ENCODE measurements at places on chromosomes 6 and 20.

DNA sequence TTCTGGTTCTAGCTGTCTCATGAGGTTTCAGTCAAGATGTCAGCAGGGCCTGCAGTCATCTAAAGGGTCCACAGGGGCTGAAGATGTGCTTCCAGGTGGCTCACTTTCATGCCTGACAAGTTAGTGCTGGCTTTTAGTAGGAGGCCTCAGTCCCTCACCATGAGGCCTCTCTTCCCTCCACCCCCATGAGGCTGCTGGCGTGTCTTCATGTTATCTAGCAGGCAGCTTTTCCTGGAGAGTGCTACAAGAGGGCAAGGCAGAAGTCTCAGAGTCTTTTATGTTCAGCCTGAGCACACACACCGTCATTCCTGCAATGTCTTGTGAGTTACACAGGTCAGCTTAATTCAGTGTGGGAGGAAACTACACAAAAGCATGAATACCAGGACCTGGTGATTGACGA is 769.9 kb downstream of the HDGFL1 start:
- no peak for DNase-seq

- no peak for DNase-seq
Observed at GRCh38 chr20:63061051-63061770, 54.4 kb upstream of the BHLHE23 start.

- no peak for DNase-seq
Observed at GRCh38 chr20:3433744-3434143, 26.3 kb upstream of the DNAAF9 start.

GRCh38 chr6:129059650-129060049 is 176.7 kb downstream of the LAMA2 start:
- no peak for DNase-seq

DNA sequence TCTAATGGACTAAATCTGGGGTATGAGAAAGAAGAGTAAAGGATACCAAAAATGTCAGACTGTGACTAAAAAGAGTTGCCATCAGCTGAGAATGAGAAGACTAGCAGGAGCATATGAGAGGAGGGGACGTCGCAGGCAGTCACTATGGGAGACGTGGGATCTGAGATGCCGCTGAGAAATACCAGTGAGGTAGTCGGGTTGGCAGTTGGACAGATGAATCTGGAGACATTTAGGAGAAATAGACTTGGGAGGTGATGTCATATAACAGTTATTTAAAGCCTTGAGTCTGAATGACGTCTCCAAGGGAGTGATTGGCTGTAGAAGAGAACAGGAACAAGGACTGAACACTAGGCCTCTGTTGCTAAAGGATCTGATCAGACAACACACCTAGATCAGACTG is 51.5 kb upstream of the TRIM26 start:
- DNase-seq = no peak

- no peak for DNase-seq
Observed at GRCh38 chr20:9935285-9935684, 96.4 kb upstream of the PAK5 start.

GRCh38 chr6:31826793-31827285 is 699 bp upstream of the HSPA1B start:
- no peak for DNase-seq

GRCh38 chr6:15076565-15076964 is 169.3 kb upstream of the JARID2 start:
- no peak for DNase-seq

DNA sequence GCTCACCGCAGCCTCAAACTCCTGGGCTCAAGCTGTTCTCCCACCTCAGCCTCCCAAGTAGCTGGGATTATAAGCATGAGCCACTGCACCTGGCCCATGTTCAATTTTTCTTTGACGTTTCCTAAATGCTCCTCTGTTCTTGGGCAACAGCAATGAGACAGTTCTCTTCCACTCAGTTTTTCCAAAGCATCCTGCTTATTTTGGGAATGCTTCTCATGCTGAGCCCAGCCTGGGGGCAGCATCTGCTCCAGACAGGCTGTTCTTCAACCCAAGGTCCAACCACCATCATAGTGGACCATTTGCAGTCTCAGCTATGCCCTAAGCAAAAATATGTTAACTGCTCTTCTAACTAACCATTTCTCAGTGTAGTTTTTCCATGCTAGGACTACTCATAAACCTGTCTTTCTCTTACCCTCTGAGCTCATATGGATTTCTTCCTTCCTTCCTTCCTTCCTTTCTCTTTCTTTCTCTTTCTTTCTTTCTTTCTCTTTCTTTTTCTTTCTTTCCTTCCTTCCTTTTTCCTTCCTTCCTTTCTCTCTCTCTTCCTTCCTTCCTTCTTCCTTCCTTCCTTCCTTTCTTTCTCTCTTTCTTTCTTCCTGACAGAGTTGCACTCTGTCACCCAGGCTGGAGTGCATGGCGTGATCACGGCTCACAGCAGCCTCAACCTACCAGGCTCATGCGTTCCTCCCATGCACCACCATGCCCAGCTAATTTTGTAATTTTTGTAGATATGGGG is 48.4 kb downstream of the GCNT2 start:
- DNase-seq = no peak

- DNase-seq = no peak
Observed at GRCh38 chr6:105851113-105851580, 235.0 kb upstream of the PRDM1 start.

- DNase-seq = no peak
Observed at GRCh38 chr20:4997222-4997621, 4.1 kb downstream of the SLC23A2 start.

GRCh38 chr6:139173172-139173571 is 38.3 kb downstream of the HECA start:
- no peak for DNase-seq

GRCh38 chr20:58042591-58042990 is 185.9 kb downstream of the ANKRD60 start:
- no peak for DNase-seq

GRCh38 chr6:145036236-145036635 is 699.1 kb downstream of the EPM2A start:
- DNase-seq = no peak

GRCh38 chr6:6851059-6851948 is 256.5 kb upstream of the RREB1 start:
- DNase-seq = peak; percentile 5

GRCh38 chr20:2416541-2417212 is 36.0 kb downstream of the TGM6 start:
- DNase-seq = no peak

DNA sequence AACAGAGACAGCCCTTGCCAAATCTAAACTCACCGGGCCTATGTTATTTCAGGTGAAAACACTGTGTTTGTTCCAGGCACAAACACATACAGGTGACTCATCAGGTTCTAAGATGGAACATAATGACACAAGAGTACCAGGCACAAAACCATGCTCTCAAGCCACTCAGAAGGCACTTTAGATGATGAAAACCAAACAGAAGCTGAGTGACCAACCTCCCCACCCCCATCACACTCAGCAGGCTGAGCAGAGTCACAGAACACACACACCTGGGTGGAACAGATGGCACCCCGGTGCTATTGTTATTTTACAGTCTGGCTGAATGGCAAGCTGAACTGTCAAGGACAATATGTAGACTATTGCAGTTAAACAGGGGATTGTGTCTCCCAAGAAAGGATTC is 20.6 kb upstream of the NKX2-2 start:
- DNase-seq = peak; percentile 55

DNA sequence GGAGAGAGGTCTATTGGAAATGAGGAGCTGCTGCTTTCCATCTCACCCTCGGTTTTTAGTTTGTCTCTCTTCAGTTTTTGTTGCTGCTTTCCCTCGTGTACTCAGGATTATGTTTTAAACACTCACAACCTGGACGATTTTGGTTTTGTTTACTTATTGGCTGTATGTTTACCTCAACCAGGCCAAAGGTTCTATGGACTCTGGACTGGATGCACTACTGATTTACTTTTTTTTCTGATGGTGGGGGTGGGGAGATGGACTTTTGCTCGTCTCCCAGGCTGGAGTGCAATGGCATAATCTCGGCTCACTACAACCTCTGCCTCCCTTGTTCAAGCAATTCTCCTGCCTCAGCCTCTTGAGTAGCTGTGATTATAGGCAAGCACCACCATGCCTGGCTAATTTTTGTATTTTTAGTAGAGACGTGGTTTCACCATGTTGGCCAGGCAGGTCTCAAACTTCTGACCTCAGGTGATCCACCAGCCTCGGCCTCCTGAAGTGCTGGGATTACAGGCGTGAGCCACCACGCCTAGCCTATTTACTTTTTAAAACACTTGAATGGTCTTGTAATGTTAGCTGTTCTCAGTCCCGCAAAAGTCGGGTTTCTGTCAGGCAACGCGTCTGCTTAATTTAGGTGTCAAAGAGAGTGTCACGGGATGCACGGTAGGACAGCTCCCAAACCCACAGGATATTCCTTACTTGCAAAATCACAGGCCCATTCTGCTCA is 148.2 kb upstream of the RIPOR2 start:
- DNase-seq = no peak

DNA sequence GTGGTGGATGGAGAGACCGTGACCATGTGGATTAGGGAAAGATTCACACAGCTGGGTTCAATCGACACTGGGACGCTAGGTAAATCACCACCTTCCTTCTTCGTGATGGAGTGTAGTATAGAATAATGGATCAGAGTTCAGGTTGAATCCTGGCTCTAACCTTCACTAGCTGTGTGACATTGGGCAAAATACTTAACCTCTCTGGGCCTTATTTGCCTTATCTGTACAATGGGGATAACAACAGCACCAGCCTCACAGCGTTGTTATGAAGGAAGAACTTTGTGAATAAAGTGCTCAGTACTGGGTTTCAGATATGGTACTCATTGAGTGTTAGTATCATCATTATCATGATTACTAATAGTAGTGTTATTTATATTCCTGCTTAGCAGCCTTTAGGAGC is 126.1 kb upstream of the AKAP12 start:
- DNase-seq = no peak

DNA sequence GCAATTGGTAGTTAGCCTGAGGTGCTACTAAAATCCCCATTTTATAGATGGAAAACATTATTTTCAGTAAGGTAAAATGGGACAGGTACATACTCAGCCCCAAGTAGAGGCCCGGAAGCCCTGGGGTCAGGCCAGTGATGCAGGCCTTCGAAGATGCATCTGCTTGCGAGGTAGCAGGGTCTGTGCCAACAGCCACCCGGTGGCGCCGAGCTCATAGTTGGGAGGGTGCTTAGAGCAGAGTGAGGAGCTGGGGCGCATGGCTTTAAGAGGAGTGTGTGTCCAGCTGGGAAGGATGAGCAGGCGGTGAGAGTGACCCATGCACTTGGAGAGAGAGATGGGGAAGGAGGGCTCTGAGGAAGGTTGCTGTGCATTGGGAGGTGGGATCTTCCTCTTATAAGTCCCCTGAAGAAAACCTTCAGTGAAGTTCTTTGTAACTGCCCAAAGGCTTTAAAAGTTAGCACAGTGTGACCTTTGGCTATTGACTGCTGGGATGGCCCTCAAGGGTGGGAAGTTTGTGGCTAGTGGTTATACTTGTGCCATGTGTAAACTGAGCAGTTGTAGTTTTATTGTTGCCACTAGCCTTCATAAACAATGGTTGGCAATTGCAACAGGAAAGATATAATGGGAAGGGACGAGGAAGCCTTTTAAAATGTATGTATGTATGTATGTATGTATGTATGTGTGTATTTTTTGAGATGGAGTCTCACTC is 71.1 kb downstream of the TOX2 start:
- DNase-seq = no peak

- DNase-seq = no peak
Observed at GRCh38 chr20:33261465-33261864, 21.5 kb upstream of the BPIFB1 start.

DNA sequence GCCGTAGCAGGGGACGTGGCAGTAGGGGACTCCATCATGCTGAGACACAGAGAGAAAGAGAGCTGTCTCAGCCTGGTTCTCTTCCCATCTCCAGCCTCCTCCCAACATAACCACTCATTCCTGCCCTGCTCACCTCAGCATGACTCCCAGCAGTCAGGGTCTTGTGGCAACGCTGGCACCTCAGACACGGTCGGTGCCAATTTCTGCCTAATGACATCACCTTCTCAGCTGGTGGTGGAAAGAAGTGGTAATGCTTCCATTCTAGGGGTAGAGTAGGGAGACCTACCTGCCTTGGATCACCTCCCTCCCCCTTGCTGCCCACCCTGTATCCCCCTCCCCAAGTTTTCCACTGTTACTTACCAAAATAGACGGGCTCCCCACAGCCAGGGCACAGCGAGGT is 2.5 kb downstream of the CRIP3 start:
- DNase-seq = no peak

- no peak for DNase-seq
Observed at GRCh38 chr6:95685822-95686221, 108.5 kb downstream of the MANEA start.

- peak; percentile 71 for DNase-seq
Observed at GRCh38 chr20:62651285-62652021, 9.2 kb downstream of the SLCO4A1 start.

GRCh38 chr6:158168040-158168289 is at the start of gene SERAC1:
Gene SERAC1 (minus strand): TSS chr6:158168262. CDS start chr6:158158363, 9,899 bp downstream.
- DNase-seq = no peak

- DNase-seq = no peak
Observed at GRCh38 chr6:143126574-143126941, 65.9 kb downstream of the AIG1 start.

DNA sequence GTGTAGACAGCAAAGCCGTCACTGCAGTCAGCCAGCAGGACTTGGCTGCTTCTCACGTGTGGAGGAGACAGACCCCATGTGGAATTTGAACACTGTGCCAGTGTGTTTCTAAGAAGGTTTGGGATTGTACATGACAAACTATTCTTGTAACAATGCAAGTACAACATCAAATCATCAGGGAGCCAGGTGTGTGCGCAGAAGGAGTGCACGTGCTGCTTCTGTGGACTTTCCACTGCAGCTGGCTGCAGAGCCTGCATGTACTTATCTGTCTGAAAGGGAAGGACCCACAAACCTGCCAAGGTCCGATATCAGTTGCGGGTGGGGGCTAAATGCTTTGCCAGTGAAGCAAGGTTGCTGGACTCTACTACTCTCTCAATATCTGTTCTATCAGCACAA is 211.6 kb downstream of the WDR27 start:
- DNase-seq = no peak

DNA sequence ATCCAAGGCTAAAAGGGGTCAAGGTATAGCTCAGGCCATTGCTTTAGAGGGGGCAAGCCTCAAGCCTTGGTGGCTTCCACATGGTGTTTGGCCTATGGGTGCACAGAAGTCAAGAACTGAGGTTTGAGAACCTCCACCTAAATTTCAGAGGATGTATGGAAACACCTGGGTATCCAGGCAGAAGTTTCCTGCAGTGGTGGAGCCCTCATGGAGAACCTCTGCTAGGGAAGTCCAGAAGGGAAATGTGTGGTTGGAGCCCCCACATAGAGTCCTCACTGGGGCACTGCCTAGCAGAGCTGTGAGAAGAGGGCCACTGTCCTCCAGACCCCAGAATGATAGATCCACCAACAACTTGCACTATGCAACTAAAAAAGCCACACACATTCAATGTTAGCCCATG is 678.7 kb upstream of the ADGRB3 start:
- peak; percentile 6 for DNase-seq

DNA sequence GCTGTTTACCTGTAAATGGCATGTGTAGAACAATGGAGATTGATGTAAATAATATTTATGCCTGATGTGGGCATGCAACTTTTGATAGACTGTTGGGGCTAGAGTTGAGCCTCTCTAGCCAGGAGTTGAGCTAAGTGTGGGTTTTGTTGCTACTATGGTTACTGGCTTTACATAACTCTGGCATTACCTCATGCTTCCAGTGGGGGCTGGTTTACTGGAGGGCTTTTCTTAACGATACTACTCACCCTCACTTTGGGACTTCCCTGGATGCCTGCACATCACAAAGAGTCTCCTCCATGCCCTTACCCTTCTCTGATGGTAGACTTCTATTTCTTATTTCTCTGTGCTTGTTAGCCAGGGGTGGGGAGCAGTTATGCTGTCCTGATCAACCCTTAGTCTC is 524.6 kb upstream of the CDH4 start:
- DNase-seq = no peak
